Fibroblast of upper back skin (primary cell): ENCODE measurements at places on chromosomes 1 and 21.

- DNase-seq, result peak; percentile 65
Measured at GRCh38 chr1:83029916-83030315, 969.0 kb downstream of the TTLL7 start.

- DNase-seq, result no peak
Measured at GRCh38 chr1:210358626-210359025, 29.9 kb downstream of the HHAT start.

- no peak for DNase-seq
Measured at GRCh38 chr1:227937031-227937837, 10.5 kb downstream of the WNT9A start.

DNA sequence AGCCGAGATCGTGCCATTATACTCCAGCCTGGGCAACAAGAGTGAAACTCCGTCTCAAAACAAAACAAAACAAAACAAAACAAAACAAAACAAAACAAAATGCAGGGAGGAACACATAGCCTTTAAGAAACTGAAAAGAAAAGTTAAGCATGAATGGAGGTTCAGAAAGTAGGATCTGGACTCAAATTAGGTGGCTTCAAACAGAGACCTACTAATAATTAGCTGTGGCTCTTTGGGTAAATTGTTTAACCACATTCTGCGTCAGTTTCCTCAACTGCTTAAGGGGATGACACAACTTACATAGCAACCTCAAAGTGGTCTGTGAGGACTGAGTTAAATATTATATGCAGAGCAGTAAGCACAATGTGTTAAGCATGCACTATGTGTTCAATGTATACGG, 458.2 kb downstream of the ADGRL2 start:
- no peak for DNase-seq

DNA sequence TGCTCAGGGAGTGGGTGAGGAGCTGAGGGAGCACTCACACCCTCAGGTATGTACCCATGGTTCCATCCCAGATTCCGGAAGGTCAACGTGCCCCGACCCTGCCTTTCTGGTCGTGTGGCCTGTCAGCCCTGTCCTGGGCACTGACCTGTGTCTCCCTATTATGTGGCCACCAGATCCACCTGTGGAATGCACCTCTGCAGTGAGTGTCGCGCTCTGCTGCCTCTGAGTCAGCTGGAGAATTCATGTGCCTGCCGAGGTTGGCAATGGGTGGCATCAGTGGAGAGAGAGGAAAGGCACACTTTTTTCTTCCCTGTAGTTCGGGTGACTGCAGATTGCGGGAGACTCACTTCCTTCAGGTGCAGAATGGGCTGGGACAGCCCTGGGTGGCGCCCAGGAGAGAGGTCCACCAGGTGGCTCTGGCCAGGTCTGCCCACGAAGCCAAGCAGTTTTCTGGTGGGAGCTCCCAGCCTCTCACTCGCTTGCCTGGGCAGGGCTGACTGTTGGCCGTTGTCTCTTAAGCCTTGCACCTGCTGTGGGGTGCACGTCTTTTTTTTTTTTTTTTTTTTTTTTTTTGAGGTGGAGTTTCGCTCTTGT, 176.1 kb upstream of the TMEM51 start:
- no peak for DNase-seq
